ENCODE measurements at places on chromosomes 7 and 10. TPM values are rescaled to one million over a fixed set of nuclear protein-coding genes. Genes with fewer than 3 reads are reported as not detected.

The MEOX2 gene
- not detected for total RNA-seq

The VAX1 gene
- not detected for total RNA-seq

The HOXA4 gene
- total RNA-seq = 1.3 TPM

The INMT gene
- total RNA-seq = not detected

The DMTF1 gene
- total RNA-seq = 36.5 TPM

The SPDYE1 gene
- not detected for total RNA-seq

The HGF gene
- total RNA-seq = not detected

The INHBA gene
- total RNA-seq = 1.7 TPM

The MMP21 gene
- not detected for total RNA-seq

The C10orf143 gene
- total RNA-seq = not detected

The NACAD gene
- 0.08 TPM for total RNA-seq

The CHST15 gene
- total RNA-seq = 19.2 TPM

The ACTL6B gene
- total RNA-seq = not detected

The CXCL12 gene
- not detected for total RNA-seq

The MRPS33 gene
- 74.5 TPM for total RNA-seq

The TMEM176A gene
- total RNA-seq = not detected

The BMPER gene
- 3.8 TPM for total RNA-seq

The TSPAN12 gene
- total RNA-seq = 5.9 TPM

The DKK1 gene
- total RNA-seq = not detected

The EGR2 gene
- total RNA-seq = not detected

The LRRC4 gene
- total RNA-seq = not detected

The SEMA3E gene
- total RNA-seq = not detected

The DPYSL4 gene
- not detected for total RNA-seq

The IL15RA gene
- total RNA-seq = 22.9 TPM

The FKBP6 gene
- total RNA-seq = not detected

The IFIT3 gene
- total RNA-seq = 5.4 TPM

The GLI3 gene
- 4.2 TPM for total RNA-seq

The ELFN1 gene
- total RNA-seq = 7.4 TPM

The GNGT1 gene
- total RNA-seq = not detected

The RAMP3 gene
- not detected for total RNA-seq

The PTPN20 gene
- total RNA-seq = not detected

The DRGX gene
- total RNA-seq = not detected

The WIPF3 gene
- total RNA-seq = not detected

The MCMBP gene
- 89.2 TPM for total RNA-seq

The CLDN4 gene
- 1.2 TPM for total RNA-seq

The AKR1E2 gene
- not detected for total RNA-seq

The MKX gene
- total RNA-seq = not detected

The TAS2R41 gene
- total RNA-seq = not detected

The TMEM196 gene
- total RNA-seq = not detected

The BUD23 gene
- total RNA-seq = 78.8 TPM

The H2BK1 gene
- not detected for total RNA-seq

The ATRNL1 gene
- 1.2 TPM for total RNA-seq
